ENCODE measurements at places on chromosomes 4 and X.

- DNase-seq: no peak
Observed at GRCh38 chrX:7204619-7205018, 56.7 kb upstream of the PUDP start.

DNA sequence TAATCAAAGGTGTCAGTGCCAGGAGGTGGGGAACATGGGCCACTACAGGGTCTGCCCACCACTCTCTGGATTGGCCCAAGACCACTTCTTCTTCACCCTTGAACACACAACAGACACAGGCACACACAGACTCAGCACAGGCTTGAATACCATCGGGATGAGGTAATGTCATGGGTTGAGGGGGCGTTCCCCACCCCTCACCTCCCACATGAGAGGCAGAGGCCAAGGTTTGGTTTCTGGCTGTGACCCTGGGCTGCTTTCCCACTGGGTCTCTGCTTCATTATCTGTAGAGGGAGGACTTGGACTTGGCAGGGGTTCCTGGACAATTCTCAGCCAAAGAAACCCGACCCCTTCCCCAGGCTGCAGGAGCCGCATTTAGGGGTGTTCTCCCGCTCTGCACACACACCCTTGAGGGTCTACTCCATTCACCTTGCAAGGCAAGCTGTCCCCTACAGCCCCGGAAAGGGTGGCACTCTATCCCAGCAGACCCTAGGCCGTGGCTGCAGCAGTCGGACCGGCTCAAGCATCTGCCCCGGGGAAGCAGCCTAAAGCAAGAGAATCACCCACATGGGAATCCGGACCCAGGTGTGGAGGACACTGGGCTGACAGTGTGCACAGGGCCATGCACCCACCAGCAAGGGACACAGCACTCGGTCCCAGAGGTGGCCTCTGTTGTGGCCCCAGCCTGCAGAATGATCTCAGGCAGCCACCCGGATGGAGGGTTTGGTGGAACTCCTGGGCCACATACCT, 62.4 kb downstream of the TRMT44 start:
- DNase-seq: peak; percentile 17

DNA sequence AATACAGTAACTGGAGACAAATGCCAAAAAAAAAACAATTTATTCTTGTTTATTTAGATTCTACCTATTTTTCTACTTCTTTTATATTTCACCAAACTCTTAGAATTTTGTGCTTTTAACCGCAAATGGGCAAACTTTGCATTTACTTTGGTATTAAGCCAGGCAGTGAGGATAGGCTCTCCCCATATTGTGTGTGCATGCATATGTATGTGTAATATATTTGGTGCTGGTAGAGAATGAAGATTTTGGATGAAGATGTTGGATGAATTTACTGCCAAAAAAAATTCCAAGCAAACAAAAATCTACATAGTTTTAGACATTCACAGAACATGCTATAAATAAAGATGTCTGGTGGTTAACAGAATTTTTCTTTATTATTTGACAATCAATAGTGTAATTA, 30.3 kb downstream of the GALNTL6 start:
- DNase-seq: no peak

DNA sequence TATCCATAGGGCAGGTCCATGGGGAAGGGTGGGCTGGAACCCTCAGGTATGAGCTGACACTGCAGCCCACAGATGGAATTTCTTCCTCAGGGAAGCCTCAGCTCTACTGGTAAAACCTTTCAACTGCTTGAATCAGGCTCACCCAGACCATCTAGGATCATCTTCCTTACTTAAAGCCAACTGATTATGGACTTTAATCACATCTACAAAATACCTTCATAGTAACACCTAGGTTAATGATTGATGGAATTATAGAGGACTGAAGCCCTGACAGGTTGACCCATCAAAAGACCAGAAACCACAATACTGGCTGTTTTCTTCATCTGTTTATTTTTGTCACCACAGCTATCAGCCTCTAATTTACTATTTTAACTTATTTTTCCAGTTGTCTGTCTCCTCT, 188.9 kb upstream of the BOD1L1 start:
- no peak for DNase-seq

GRCh38 chr4:18733961-18734360, 712.4 kb upstream of the LCORL start:
- DNase-seq: no peak

GRCh38 chr4:105060628-105061027, 86.0 kb upstream of the TET2 start:
- no peak for DNase-seq

GRCh38 chr4:151792530-151792929, 31.7 kb upstream of the GATB start:
- DNase-seq: no peak

GRCh38 chr4:99642725-99643489, 14.7 kb downstream of the C4orf54 start:
- no peak for DNase-seq

GRCh38 chr4:138938366-138938690, 77.3 kb upstream of the NOCT start:
- peak; percentile 20 for DNase-seq

GRCh38 chr4:109821185-109821584, 5.6 kb downstream of the GAR1 start:
- DNase-seq: no peak

DNA sequence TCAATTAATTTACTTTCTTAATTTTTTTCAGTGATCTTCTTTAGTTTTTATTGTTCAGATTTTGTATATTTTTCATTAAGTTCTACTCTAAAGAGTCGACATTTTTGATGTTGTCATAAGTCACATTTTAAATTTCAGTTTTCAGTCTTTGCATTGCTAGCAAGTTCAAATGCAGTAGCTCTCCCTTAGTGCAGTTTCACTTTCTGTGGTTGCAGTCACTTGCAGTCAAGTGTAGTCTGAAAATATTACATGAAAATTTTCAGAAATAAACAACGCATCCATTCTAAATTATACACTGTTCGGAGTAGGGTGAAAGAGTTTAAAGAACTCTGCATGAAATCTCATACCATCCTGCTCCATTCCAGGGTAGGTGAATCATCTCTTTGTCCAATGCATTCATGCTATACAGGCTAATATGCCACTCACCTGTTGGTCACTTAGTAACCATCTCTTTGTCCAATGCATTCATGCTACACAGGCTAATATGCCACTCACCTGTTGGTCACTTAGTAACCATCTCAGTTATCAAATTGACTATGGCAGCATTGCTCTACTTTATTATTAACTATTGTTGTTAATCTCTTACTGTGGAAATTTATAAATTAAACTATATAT, 356.9 kb downstream of the STPG2 start:
- no peak for DNase-seq

DNA sequence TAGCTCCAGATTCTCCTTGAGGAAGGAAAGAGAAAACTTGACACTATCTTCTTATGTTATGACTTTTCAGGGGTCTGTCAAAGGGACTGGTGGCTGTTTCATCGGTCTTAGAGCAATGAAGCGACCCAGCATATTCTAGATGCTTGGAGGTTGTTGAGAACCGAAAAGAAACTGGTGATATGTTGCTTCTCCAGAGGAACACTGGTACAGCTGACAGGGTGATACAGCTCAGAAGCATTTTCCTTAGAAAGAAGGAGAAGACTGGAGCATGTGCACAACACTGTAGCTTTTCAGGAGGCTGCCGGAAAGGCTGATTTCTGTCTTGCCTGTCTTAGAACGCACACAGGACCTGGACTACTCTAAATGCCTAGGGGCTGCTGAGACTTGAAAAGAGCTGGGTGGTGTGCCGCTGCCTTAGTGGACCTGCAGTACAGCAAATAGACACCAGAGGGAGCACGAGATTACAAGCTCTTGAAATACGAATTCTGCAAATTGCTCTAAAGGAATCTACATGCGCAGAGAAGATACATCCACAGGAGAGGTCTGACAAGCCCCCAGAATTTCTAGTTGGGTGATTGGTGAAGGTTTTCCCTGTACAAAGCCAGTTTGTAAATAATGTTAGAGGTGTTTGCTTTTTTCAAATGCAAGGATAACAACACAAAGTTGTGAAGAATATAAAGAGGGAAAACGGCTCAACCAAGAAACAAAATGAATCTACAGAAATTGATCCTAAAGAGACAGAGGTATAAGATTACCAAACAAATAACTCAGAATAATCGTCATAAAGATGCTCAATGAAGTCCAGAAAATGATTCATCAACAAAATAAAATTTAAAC, 223.1 kb upstream of the DMD start:
- peak; percentile 12 for DNase-seq

DNA sequence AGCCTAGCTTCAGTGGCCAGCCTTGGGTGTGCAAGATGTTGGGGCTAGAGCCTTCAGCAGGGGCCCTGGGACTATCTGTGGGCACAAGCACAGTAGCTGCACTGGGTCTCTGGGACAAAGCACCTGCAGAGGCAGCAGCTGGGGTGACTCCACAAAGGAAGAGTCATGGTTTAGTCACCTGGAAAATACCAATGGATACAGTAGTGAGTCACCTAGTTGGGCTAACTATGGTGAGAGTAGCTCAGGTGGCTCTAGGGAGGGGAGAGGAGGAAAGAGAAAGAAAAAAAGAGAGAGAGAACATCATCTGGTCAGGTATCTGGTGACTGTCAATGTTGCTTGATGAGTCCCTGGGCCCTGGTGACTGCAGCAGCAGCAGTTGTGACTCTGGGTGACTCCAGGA, 72.9 kb upstream of the SPIN4 start:
- DNase-seq: no peak

DNA sequence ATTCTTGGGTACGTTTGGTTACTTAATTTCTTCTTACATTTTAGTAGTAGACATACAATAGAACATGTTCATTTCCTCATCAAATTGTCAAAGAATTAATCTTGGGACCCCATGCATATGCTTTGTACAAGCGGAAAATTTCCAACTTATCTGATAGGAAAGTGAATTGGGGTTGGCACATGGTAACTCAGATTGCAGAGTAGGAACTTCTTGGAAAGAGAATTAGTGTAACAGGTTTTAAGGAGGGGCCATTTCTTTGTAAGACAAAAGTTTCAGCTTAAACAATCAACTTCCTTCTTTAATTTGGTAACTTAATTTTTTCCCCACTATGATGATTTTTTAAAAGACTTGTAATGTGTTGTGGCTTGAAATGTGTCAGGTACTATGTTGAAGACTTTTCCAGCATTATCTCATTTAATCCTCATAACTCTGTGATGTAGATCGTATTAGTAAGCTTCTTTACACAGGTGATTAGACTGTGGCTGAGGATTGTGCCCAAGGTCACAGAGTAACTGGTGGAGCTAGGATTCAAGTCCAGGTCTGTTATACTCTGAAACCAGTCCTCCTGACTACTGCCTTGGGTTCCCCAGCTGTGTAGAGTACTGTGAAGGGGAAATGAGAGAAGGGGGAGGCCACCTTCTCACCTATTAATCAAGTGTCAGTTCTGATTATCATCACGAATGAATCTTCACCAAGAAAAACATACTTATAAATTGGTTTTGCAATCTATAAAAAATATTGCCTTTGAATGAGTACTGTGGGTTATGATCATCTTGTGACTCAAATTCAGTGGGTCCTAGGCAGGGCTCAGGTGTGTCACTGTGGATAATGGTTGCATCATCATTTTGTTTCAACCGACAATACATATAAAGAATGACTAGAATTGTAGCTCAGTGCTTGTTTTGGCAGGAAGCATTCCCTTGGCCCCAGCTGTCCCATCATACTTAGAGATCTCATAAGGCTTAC, 4.3 kb downstream of the GK start:
- no peak for DNase-seq

GRCh38 chrX:105211066-105211575, 9.4 kb downstream of the TEX13A start:
- no peak for DNase-seq

Data from smooth muscle cell of the brain vasculature (primary cell).